ENCODE measurements at places on chromosomes 7 and 10. TPM values are rescaled to one million over a fixed set of nuclear protein-coding genes. Genes with fewer than 3 reads are reported as not detected.

DNA sequence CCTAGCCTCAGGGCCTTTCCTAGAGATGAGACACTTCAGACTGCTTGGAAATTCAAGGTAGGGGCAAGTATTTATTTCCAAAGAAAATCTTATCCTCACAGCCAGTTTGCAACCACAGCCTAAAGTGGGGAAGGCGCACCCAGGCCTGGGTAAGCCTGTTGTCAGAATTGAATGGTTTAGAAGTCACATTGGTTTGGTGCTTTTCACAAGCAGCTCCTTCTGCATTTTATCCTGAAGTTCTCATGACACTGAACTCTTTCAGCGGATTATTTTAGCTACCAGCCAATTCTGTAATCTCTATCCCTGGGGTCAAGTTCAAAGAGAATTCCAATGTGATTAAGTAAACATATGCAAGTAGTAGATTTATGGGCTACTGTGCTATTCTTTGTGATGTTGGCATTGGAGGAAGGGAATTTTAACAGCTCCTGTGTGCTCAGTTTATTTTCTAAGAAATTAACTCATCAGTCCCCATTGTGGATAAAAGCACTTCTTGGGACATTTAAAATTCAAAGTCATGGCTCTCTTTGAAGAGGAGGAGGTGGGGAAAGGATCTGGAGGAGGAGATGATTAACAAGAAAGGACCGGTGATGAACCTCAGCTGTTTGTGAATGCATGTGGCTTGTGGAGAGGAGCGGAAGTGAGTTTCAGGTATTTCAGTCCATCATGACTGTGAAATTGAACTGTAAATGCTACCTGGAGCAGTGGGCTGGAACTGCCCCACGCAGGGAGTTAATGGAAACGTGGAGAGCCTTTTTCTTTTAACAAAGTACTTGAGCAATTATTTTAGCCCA is 90.2 kb upstream of the CACUL1 start:
- no peaks in the 10 kb centered on the region for H3K27me3 ChIP-seq
- no peak overlapping the region for H3K27ac ChIP-seq
- H3K4me1 ChIP-seq = no peaks in the 10 kb centered on the region

PDIA4 gene
- total RNA-seq = 34.6 TPM

DNA sequence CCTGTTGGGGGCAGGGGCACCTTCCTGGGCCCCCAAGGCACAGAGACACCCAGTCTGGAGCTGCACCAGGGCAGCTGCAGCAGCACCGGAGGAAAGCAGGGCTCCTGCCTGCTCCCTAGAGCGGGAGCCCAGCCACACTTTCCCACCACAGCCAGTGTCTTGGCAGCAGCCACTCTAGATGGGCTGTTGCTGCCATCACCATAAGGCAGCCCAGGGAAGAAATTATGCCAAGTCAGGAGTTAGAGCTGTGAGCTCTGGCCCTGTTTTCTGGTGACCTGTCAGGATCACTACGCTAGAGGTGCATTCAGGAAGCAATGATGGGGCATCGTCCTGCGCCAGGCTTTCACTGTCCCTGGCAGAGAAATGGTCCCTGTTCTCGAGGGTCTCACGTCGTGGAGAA is 38.0 kb upstream of the ZNRF2 start:
- H3K4me1 ChIP-seq = no peaks in the 10 kb centered on the region
- no peak for DNase-seq
- no peaks in the 10 kb centered on the region for H3K27me3 ChIP-seq

ADIRF gene
- 312 TPM for total RNA-seq

DNA sequence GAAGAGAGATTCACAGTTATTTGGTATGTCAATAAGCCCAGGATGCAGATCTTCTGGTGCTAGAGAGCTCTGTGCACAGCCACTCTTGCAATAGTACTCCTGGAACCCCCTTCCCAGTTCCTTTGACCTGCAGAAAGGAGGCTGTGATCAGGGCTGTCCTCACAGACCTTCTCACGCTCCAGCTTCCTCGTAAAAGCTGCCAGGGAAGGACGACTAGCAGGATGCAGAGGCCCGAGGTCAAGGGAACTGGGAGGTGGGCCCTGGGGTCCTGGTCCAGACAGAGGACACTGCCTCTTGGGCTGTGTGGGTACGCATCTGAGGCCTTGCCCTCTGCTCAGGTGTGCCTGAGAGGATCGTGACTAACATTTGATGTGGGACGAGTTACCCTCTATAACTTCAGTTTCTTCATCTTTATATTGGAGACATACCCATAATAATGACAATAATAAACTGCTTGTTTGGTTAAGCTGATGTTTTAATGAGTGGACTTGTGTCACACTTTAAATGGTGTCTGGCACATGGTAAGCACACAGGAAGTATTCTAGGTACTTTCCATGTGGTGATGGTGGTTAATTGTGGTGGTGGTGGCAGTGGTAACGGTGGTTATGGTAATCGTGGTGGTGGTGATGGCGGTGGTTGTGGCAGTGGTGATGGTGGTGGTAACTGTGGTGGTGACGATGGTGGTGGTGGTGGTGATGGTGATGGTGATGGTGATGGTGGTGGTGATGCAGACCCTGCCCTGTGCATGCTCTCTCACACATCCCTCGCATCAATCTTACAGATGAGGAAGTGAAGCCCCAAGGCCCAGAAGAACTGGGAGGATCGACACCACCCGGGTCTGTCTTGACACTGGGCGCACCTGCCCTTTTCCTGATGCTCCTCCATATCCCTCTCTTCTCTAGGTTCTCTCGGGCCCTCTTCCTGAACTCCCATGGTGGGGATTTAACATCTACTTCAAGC is 235.2 kb upstream of the GRB10 start:
- H3K27me3 ChIP-seq = no peaks in the 10 kb centered on the region
- H3K4me3 ChIP-seq = no peak overlapping the region
- no peak overlapping the region for H3K27ac ChIP-seq
- no peak for DNase-seq
- H3K36me3 ChIP-seq = no peaks in the 10 kb centered on the region
- H3K4me1 ChIP-seq = no peaks in the 10 kb centered on the region

- no peaks in the 10 kb centered on the region for H3K4me1 ChIP-seq
- no peaks in the 10 kb centered on the region for H3K36me3 ChIP-seq
- H3K27ac ChIP-seq = no peak overlapping the region
- DNase-seq = no peak
These were observed 936.6 kb downstream of the NRG3 start for GRCh38 chr10:82811621-82812020.

DNA sequence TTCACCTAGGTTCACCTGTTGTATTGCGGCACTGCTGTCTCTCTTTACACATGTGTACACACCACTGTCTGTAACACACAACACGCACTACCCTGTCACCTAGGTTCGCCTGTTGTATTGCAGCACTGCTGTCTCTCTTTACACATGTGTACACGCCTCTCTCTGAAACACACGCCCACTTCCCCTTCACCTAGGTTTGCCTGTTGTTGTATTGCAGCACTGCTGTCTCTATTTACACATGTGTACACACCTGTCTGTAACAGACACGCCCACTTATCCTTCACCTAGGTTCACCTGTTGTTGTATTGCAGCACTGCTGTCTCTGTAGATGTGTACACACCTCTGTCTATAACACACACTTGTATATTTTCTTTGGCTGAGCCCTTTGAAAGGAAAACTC is 51.5 kb downstream of the WDR37 start:
- no peaks in the 10 kb centered on the region for H3K4me1 ChIP-seq
- no peak for DNase-seq
- no peak overlapping the region for H3K27ac ChIP-seq
- no peaks in the 10 kb centered on the region for H3K27me3 ChIP-seq

DNA sequence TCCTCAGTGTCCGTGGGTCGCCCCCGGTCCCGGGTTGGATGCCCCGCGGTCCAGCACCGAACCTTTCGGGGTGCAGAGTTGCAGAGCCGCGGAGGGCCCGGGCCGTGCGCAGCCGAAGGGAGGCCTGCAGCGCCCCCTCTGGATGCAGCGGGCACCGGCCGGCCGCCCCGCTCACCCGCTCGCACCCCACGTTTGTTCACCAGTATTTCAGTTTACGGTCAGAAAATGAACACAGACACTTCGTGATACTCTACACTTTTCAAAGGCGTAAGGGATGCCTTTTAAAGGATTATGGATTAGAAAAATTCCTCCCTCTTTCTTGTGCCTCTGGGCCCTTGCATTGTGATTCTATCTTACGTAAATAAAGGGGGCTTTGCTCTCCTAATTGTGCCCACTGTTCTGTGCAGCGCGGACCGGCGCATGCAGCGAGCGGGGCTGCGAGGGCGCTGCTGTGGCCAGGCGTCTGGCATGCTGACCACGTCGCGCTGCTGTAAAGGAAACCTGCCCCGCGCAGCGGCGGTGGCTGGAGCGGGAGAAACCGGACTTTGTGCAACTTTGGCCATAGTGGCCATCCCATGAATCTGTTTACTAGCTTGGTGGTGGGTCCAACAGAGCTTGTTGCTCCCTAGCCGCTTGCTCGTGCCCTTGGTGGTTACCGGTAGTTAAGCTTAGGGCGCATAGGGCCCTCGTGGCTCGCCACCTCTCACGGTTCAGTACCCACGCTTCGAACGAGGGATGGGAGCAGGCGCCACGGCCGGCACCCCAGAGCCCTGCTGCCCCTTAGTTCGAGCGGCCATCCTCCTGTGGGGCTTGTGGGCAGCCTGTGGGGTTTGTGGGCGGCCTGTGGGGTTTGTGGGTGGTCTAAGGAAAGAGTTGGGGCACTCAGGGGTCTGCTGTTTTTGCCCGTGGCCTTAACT is 739 bp upstream of the MEST start:
- H3K27me3 ChIP-seq = no peaks in the 10 kb centered on the region
- H3K36me3 ChIP-seq = no peaks in the 10 kb centered on the region
- DNase-seq = peak; percentile 56
- H3K4me3 ChIP-seq = peak overlapping the region; percentile 32
- H3K27ac ChIP-seq = peak overlapping the region; percentile 76

DNA sequence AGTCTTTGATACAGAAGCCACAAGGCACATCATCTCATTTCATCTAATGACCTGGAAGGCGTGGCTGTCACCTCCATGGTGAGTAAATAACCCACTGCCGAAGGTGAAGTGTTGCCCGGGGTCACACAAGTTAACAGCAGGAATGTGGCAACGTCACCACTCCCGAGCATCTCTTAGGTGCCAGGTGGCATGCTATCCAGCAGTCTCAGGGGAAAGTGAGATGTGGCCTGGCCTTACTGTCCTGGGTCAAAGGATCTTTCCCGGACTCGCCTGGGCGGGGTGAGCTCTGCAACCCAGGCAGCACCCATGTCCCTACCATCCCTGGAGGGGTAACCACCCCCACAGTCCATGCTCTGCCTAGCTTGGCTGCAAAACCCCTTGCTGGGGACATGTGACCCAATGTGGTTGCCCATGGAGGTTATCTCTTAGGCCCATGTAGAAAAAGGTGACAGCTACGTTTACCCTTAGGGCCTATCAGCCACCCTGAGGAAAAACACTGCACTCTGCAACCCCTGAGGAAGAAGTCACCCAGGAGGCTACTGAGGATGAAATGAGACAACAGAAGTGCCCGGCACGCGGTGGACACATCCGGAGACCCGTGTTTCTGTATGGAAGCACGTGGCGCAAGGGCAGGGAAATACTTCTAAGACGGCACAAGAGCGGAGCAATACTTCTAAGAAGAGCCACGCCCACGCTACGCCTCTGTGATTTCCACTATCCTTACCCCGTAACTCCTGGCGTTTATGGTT is 52.0 kb downstream of the BAIAP2L1 start:
- no peak overlapping the region for H3K4me3 ChIP-seq
- H3K36me3 ChIP-seq = no peaks in the 10 kb centered on the region
- DNase-seq = no peak
- H3K27ac ChIP-seq = no peak overlapping the region

- H3K27ac ChIP-seq = no peak overlapping the region
- DNase-seq = no peak
- no peaks in the 10 kb centered on the region for H3K4me1 ChIP-seq
- H3K4me3 ChIP-seq = no peak overlapping the region
These were observed 24.4 kb downstream of the C10orf90 start for GRCh38 chr10:126646110-126646509.

OR9A2 gene
- total RNA-seq = not detected

DNA sequence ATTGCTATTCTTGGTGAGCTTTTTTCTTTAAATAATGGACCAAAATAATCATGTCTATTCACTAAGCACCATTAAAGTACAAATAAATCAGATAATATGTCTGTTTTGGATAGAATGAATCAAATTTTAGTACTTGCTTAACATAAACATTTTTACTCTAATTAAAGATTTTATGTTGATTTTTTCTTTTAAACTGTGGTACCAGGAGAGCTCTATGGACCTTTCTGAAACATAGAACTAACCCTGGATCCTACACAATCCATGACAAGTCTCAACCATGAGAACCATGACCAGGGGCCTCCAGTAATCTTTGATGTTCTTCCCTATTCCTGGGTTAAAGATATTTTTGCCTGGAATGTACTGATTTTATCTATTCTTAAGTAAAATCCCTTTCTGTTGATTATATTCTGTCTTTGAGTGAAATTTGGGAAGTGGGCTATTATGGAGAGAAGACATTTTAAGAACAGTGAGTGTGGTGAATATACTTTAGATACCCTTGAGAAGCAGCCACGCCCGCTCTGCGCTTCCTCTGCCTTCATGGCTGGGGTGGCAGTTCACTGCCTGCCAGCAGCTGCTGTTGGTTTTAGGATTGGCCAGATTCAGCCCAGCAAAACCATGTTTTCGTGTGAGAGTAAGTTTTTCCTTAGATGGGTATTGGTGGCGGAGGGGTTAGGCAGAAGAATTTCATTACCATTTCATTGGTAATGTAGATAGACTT is 42.2 kb upstream of the BHLHA15 start:
- no peak for DNase-seq
- H3K36me3 ChIP-seq = no peaks in the 10 kb centered on the region
- H3K27ac ChIP-seq = no peak overlapping the region
- no peak overlapping the region for H3K4me3 ChIP-seq
- H3K27me3 ChIP-seq = no peaks in the 10 kb centered on the region
- no peaks in the 10 kb centered on the region for H3K4me1 ChIP-seq

All from uterus (tissue), 4 donors.